SHP77 treated with DMSO at 0.1 percent for 48 hours (cell line): ENCODE measurements at places on chromosomes 3 and 15.

DNA sequence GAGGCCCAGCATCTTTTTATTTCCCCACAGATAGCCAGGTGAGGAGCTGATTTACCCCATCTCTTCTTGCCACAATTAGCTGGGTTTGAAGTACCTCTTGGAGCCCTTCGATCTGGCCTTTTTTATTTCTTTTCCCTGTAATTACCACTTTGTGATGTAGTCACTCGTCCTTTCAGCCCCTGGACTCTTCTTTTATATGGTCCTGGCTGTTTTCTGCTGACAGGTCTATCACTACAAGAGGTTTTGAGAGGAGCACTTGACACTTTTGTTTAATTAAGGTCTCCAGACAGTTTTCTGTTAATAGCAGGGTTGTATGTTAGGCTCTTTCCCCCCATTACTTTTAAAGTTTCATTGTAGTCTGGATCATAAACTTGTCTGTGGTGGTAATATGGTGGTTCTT lies 11.8 kb downstream of the ATXN7 start:
- DNase-seq = no peak

DNA sequence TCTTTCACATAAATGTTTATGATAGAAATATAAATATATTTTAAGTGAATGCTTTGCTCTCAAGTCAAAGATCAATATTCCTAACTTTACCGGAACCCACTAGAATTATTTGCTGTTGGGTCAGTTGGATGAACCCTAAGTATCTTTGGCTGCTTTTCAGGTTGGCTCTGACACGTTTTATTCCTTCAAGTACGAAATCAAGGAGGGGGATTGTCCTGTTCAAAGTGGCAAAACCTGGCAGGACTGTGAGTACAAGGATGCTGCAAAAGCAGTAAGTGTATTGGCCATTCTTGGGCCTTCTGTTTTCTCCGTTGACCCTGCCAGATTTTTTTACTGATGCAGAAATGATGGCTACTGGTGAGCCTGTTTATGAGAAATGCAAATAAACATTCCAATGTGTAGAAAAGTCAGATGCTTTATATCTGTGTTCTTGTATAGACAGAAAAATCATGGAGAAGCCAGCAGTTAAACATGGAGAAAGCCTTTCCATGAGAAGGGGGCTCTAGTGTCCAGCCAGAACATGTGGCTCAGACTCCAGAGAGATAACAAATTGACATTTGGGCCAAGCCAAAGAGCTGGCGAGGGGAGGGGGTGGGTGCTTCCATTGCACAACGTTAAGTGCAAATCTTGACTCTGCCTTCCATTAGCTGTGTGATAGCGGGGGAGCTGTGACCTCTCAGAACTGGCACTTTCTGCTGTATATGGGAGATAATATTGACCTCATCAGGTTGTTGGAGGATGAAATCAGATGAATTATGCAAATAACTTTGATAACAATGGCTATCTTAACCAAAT lies 3.0 kb downstream of the KNG1 start:
- DNase-seq = no peak

DNA sequence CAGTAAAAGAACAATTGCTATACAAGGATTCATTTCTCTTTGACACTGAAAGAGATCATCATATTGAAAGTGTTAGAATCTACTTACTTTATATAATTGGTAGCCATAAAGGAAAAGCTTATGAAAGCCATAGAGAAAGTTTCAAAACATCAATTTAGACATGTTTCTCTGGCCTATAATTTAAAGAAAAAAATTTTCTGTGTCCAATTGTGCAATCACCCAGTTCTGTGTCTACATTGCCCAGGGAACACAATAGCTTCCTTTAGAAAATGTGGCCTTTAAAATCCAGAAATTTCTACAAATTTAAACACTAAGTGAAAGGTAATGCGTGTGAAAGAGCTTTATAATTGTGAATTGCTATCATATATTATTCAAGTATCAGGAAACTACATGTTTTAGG lies 259.2 kb downstream of the GBE1 start:
- DNase-seq = no peak

DNA sequence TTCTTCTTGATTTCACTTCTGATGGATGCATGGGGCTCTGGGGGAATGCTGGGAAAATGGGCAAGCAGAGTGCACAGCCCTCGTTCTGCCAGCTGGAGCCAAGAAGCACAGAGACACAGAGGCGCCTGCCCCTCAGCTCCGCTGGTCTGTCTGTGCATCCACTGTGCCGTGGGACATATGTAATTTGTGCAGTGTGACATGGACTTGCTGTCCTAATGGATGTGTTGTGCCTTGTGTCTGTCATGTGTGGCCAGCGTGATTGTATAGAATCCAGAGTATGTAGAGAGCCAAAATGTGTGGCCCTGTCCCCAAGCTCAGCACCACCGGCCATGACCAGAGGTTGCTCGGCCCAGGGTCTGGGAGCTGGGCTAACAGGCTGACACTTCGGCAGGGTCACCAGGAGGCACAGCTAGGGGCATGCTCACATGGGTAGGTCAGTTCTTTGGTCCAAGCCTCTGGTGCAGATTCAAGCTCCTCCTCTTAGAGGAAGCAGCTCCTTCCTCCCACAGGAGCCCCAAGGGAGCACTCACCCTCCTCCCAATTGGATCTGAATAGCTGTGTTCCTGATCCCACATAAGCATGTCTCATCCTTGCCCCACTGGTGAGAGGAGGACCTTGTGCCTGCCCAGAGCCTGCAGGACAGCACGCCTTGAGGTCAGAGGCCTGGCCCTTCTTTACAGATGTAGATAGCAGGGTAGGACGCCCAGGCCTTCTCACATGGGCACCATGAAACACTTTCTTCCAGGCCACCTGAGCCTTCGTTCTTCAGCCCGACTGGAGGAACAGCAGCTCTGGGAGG lies 100.8 kb upstream of the ABHD17C start:
- no peak for DNase-seq

DNA sequence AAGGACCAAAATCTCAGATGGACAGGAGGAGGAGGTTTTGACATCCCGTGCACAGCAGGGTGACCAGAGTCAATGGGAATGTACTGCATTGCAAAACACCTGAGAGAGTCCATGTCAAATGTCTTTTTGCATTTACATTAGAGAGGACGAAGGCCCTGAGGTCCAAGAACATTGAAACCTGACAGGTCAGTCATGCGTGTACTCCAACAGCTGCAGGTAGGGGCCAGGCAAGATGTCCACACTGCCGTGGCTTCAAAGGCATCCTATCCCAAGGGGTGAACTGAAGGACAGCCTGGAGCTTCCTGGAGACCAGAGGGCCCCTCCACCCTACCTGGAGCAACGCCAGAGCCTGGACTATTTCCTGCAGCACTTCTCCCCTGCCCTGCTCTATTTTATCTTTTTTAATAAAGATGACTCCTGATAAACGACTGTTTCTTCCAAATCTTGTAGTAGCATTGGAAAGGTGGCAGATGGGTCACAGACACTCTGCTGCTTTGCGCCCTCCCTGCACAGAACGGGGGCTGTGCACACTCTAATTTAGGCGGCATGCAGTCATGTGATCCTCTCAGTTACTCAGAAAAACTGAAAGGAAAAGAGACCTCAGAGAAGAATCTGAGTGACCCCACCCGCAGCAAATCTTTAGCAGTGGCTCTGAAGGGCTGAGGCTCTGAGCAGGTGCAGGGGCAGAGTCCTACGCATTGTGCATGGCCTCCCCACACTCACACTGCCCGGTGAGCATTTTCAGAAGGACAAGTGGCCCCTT lies 68.2 kb downstream of the HMCES start:
- DNase-seq = no peak
